ENCODE measurements at places on chromosomes 7 and 10.
A peak's percentile ranks its signal among the peaks of the same experiment; 100 is the strongest.

DNA sequence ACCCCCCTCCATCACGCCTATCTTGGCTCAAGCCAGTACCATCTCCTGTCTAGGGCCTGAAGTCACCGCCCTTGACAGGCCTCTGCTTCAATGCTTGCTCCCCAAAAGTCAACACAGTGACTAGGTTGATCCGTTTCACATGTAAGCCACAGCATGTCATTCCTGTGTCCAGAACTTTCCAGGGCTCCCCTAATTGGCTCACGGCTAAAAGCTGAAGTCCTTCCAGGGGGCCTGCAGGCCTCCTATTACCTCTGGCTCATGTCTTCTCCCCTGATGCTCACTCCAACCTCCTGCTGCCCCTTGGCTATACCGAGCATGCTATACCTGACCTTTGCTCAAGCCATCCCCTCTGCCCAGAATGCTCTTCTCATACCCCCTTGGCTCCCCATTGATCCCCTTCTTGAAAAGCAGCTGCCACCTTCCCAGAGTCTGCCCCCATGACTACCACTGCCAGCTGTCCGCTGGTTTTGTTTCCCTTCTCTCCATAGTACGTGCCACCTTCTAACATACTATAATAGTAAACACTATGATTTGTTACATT lies 39.1 kb downstream of the CPXM2 start:
- DNase-seq, result no peak

DNA sequence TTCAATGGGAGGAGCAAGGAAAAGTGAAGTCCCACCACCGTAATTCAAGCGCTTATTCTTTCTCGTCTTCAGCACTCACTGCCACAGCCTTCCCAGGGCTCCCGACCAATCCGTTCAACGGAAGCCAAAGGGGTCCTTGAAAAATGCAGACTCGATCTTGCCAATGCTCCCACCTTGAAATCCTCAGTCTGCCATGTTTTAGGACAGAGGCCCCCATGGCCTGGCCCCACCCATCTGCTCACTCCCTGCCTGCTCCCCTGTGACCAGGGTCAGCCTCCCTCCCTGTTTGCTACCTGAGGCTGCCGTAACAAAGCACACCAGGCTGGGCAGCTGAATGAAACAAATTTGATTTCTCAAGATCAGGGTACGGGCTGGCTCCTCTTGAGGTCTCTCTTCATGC lies 3.0 kb upstream of the DNAAF5 start:
- no peak for DNase-seq

DNA sequence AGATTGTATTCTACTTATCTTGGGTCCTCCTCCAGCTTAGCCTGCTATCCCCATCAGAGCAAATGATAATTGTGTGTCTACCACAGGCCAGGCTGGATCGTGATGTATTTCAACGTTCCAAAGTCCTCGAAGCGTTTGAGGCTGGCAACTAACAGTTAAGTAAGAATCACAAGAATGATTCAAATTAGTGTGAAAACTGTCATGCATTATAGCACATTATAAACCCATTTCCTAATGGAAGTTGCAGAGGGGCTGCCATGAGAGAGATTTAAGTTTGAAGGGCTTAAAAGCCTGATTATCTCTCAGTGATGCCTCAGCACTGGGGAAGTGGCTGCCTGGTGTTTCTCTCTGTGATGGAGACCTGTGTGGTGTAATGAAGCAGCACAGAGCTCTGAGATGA lies 119.1 kb downstream of the FRMD4A start:
- DNase-seq, result no peak

GRCh38 chr7:131627735-131628190 lies 71.3 kb upstream of the PODXL start:
- DNase-seq, result no peak

- peak; percentile 42 for DNase-seq
These were observed 11.6 kb downstream of the GCK start for GRCh38 chr7:44177570-44178131.

- DNase-seq, result no peak
These were observed 19.7 kb downstream of the SKIDA1 start for GRCh38 chr10:21505711-21506278.

- no peak for DNase-seq
These were observed 106.3 kb downstream of the ATXN7L1 start for GRCh38 chr7:105769901-105770628.

DNA sequence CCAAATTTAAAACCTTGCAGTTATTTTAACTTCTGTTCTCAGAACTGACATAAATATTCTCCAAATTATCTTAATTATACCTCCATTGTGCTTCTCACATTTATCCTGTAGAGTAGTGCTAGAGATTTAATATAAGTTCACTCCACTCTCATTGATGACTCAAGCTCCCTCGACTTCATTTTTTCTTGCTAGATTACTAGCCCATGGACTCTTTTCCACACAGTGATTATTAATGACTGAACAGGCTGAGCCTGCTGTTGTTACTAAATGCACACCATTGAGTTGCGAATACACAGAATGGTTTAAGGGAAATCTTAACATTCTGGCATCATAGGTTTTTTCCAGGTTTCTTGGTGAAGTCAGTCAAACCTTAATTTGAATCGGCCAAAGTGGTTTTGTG lies 179.5 kb upstream of the AKR1E2 start:
- DNase-seq, result no peak

DNA sequence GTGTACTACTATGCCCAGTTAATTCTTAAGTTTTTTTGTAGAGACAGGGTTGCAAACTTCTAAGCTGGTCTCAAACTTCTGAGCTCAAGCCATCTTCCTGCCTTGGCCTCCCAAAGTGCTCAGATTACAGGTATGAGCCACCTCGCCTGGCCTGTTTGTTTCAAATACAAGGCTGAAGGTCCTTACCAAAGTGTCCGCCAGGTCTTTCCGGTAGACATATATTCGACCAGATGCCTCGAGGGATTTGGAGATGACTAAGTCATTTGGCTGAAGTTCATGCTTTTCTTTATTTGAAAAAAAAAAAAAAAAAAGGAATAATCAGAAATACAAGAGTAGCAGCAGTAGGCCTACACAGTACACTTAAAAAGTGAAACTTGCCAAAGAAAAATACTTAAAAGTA lies 204.5 kb upstream of the CDCA7L start:
- no peak for DNase-seq

DNA sequence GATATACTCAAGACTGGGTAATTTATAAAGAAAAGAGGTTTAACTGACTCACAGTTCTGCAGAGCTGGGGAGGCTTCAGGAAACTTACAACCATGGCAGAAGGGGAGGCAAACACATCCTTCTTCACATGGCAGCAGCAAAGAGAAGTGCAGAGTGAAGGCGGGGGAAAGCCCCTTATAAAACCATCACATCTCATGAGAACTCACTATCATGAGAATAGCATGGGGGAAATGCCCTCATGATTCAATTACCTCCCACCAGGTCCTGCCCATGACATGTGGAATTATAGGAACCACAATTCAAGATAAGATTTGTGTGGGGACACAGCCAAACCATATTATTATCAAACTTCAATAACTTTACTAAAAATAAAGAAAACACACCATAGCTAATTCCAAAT lies 30.4 kb upstream of the JAZF1 start:
- no peak for DNase-seq

- DNase-seq, result no peak
These were observed 50.6 kb downstream of the ZNF438 start for GRCh38 chr10:30980951-30981616.

DNA sequence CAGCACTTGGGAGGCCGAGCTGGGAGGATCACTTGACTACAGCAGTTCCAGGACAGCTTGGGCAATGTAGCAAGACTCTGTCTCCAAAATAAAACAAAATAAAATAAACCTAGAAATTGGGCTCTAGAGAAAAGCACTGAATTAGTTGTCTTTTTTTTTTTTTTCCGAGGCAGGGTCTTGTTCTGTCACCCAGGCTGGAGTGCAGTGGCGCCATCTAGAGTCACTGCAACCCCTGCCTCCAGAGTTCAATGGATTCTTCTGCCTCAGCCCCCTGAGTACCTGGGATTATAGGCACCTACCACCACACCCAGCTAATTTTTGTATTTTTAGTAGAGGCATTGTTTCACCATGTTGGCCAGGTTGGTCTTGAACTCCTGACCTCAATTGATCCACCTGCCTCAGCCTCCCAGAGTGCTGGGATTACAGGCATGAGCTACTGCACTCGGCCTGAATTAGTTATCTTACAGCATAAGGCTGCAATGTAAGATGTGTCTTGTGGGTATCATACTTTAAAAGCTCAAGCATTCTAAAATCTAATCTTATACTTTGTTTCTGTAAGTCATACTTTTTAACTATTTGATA lies 12.8 kb downstream of the MEIG1 start:
- DNase-seq, result no peak

DNA sequence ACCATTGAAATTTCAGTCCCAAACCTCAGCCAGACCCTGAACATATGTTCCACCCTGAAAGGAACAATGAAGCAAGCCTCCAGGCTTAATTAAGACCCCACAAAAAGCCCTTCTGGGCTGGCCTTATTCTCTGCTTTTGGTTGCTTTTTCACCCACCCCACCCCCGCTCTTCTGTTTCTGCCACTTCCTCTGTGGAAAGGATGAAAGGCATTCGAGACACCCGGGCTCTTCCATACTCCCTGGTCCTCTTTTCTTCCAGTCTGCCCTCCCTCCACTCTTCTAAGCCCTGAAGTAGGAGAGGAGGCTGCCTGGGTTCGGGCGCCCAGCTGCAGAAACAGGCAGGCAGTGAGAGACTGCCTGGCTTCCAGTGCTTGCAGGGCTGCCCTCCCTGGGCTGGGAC lies 9.4 kb upstream of the FAM241B start:
- DNase-seq, result no peak

- DNase-seq, result no peak
These were observed 8.2 kb upstream of the CFAP69 start for GRCh38 chr7:90236721-90237289.

GRCh38 chr10:132399117-132400035 lies 2.4 kb downstream of the PWWP2B start:
- no peak for DNase-seq

- no peak for DNase-seq
These were observed 34.4 kb downstream of the AGR3 start for GRCh38 chr7:16847381-16847860.

- DNase-seq, result no peak
These were observed 29.3 kb downstream of the RHOBTB1 start for GRCh38 chr10:60914690-60915141.

GRCh38 chr10:79060641-79061255 lies 8.0 kb upstream of the ZMIZ1 start:
- no peak for DNase-seq

DNA sequence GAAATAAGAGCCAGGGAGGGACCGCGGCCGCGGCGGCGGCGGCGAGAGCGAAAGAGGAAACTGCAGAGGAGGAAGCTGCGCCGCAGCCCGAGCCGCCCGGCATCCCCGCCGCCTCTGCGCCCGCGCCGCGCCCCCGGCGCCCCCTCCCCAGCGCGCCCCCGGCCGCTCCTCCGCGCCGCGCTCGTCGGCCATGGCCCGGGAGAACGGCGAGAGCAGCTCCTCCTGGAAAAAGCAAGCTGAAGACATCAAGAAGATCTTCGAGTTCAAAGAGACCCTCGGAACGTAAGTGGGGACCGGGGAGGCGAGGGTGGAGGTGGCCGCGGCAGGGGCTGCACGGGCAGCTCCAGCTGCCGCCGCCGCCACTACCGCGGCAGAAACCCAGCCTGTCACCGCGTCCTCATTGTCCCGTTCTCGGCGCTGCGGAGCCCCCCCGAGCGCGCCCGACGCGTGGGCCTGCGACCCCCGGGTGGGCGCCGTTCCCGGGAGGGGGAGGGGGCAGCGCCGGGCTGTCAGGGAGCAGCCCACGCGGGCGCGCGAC lies 351 bp downstream of the CAMK1D start:
- DNase-seq, result no peak

DNA sequence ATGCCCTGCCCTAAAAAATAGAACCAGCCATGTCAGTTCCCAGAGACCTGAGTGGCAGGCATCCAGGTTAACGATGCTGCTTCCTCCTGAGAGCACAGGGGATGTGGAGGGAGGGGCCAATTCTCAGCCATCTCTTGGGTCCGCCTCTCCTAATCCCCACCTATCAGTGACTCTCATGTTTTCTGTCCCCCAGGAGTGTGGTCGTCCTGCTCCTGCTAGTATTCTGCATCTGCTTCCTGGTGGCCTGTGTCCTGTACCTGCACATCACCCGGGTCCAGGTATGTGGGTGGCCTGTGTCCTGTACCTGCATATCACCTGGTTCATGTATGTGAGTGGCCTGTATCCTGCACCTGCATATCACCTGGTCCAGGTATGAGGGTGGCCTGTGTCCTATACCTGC lies 105.3 kb downstream of the ADCY1 start:
- no peak for DNase-seq

GRCh38 chr10:129274748-129275474 lies 192.1 kb upstream of the MGMT start:
- DNase-seq, result no peak

DNA sequence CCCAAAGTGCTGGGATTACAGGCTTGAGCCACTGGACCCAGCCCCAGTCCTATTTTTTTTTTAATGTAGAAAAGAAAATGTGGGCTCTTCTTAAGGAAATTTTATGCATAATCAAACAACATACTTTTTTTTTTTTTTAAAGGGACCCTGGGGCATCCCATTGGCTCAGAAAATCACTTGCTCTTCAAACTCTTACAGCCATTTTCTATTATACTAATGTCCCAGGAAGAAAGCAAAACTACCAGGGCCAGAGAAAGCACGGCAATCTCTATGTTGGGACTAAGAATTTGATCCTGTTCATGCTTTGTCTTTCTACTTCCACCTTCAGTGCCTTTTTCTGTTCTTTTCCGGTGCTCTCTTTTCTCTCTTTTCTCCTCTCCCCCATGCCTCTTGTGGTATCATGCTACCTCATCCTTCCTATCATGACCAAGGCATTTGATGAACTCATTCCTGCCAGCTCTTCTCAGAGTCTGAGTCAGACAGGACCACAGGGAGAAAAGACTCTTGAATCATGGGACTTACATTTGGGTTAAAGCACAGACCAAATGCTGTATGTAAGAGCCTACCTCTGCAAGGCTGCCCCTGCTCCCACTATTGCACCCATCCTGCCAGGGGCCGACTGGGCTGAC lies 76.4 kb upstream of the CCNY start:
- no peak for DNase-seq

DNA sequence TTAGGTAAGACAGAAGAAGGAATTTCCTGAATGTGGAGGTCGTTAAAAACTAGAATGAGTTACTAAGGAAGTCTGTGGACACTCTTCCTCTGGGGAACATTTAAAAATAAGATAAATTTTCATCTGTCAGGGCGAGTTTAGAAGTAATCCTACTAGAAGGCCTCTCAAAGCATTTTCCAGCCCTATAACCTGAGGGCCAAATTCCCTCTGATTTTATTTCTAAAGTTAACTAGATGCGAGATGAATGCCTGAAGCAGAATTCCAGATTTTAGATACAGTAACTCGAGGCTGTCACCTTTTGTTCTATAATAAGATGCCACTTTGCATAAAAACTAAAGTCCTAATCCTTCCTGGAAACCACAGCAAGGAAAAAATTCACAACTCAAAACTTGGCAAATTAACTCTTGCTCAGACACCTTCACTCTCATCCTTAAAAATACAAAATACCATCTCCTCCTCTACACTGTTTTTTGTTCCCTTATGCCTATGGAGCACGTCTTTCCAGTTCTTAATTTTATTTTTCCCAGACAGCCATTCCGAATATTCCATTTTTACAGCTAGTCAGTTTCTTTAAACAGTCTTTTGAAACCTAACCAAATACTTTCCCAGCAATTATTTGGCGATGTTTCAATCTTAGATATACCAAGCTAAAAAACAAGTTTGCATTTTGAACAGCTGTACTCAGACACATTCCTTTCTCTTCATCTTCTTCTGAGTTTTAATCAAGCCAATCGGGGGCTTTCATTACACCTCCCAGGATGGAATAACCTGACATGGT lies 420.7 kb upstream of the NFE2L3 start:
- no peak for DNase-seq

Data from C1 segment of cervical spinal cord (tissue), 14 donors.